Stimulated activated CD4-positive, alpha-beta T cell treated with anti-CD3 and anti-CD28 coated beads, Interleukin-1b, Interleukin-23, amount 100 ng/mL, for 1 hour (primary cell): ENCODE measurements at places on chromosomes 6 and 20.

DNA sequence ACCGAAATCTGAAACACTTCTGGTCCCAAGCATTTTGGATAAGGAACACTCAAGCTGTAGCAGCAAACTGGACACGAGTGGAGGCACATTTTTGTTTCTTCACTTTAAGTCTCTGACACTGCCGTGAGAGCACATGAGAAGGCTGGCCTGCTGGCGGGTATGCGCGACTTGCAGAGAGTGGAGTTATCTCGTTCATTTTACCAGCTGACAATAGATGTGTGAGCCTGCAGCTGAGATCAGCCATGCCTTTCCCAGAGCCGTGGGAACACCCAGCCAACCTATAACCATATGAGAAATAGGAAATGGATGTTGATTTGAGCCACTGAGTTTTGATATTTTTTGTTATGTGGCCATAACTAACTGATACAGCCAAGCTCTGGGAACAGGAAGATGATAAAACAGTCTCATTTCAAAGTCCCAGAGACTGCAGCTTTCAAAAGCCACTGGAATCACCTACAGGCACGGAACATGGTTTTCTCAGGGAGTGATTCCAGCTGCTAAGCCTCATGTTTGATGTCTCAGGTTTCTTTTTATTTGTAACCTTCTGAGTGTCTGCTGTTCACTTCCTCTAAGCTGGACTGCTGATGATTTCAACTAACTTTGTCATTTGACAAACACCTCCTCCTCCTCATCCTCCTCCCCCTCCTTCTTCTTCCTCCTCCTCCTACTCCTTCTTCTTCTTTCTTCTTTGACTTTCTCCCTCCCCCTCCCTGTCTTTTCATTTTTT, 28.6 kb upstream of the LAMP5 start:
- DNase-seq = no peak

GRCh38 chr6:125910527-125910926, 46.0 kb upstream of the HINT3 start:
- DNase-seq = no peak

GRCh38 chr6:6969761-6970223, 138.0 kb upstream of the RREB1 start:
- no peak for DNase-seq

DNA sequence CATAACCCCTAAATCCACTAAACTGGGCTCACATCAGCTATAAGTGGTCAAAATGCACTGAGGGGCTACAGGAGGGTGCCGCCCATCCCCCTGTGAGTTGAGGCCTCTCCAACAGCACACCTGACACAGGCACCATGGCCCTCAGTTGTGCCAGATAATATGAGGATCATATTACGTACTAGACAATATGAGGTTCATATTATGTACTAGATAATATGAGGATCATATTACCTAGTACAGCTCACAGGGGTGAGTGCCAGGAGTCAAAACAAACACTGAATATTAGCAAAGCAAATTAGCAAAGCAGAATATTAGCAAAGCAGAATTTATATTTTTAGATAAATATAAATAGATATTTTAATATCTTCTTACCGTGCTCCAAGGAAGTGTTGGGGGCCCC, 35.3 kb downstream of the CD24 start:
- no peak for DNase-seq

GRCh38 chr6:104123227-104123626, 736.5 kb downstream of the HACE1 start:
- no peak for DNase-seq

DNA sequence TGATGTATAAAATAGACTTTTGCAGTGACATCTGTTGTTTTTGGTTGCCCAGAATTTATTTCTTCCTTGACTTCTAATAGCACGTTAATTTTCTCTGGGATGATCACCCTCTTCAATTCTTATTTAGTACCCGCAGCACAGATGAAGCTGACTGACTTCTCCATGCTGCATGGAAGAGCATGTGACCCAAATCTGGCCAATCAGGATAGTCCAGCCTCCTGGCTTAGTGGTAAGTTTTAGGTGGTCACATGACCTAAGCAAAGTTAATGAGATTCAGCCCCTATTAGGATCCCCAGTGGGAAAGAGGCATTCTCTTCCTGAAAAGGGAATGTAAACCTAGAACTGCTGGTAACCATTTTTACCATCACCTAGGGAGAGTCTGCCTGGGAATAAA, 13.8 kb upstream of the SIRT5 start:
- no peak for DNase-seq

DNA sequence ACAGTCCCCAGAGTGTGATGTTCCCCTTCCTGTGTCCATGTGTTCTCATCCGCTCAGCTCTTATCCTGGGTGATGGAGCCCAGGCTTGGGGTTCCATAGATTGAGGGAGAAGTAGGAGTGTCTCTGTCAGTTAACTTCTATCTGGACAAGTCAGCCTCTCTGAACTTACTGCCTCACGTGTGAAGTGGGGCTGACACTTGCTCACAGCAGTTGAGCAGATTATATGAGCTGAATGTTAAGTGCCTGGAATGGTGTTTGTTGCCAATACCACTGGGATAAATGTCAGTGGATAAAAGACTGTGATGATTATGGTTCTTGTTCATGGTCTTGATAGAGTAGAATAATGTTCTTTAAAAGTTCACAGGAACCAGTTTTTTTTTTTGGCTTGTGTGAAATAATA, 17.1 kb upstream of the EFCAB8 start:
- DNase-seq = no peak

- no peak for DNase-seq
Measured at GRCh38 chr6:157462956-157463742, 82.2 kb downstream of the ZDHHC14 start.

DNA sequence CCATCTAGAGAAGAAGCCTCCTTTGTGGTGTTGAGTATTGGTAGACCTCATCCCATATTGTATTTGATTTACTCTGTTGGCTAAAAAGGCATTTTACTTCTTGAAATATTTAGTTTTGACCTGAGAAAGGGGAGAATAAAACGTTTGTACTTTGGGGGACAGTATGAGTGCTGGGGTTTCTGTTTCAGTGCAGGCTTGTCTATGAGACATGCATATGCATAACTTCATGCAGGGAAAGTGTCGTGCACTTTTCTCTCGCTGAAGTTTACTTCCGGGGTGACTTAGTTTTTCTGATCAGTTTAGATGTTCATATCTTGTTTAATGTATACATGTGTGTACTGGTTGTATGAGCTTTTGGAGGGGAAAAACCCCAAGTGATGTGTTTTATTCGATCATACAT, 59.5 kb downstream of the UTRN start:
- no peak for DNase-seq

DNA sequence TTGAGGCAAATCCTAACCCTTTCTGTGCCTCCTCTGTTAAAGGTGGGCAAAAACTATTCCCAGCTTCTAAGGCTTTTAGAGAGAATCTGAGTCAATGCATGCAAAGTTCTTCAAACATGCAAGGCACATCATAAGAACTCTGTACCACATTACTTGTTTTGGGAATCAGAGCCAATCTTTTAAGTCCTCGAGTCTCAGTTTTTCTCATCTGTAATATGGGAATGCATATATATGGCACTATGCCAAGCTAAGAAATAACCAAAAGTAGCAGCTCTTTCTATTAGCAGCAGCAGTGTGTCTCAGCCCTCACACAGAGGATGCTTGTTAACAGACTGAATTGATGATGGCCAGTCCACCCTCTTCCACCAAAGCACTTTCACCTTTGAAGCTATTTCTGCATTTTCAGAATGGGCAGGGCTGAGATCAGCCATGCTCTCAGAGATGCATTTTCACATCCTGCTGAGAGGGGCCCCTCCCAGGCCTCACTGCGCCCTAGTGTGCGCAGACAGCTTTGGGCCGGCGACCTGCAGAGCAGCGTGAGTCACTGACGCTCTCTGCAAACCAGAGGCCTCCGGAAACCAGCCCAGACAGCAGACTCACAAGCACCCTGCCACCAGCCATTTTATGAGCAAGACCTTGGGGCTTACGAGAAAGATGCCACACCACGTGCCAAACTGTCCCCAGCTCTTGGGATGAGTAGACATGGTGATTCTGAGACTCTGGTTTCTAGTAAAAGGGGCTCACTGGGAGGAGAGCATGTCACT, 138.0 kb downstream of the NFATC2 start:
- DNase-seq = peak; percentile 41

DNA sequence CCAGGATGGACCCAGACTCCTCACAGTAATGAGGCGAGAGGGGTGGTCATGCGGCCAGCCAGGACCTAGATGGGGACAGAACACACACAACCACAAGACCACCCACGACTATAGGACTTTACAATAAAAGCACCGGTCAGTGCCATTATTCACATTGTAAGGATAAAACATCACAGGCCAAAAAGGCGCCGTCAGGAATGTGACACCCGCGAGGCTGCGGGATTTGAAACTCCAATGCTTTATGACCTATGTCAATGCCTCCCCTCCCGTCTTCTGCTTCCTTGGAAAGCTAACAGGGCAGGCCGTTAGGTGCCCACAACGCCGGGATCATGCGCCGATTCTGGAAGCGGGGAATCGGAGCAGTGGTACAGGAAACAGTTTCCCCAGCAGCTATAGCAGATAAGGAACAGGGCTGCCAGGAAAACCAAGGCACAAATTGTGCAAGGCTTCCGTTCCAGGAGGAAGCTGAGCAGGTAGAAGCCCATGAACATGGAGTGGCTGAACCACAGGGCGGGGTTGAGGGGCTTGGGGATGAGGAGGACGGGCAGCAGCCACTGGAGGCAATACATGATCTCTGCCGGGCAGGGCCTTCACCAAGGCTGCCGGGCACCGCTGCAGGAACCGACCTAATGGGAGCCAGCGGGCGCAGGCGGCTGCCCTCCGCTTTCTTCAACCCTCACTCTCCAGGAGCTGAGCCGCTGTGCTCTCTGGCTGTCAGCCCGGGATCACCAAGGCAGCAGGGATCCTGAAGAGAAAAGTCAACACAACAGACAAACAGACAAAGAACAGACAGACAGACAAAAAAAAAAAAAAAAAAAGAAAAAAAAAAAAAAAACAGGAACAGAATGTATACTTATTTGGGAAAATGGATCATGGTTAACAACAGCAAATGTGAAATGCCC, 2.2 kb upstream of the NNAT start:
- no peak for DNase-seq

GRCh38 chr6:122778985-122779661, 393 bp upstream of the FABP7 start:
- no peak for DNase-seq

DNA sequence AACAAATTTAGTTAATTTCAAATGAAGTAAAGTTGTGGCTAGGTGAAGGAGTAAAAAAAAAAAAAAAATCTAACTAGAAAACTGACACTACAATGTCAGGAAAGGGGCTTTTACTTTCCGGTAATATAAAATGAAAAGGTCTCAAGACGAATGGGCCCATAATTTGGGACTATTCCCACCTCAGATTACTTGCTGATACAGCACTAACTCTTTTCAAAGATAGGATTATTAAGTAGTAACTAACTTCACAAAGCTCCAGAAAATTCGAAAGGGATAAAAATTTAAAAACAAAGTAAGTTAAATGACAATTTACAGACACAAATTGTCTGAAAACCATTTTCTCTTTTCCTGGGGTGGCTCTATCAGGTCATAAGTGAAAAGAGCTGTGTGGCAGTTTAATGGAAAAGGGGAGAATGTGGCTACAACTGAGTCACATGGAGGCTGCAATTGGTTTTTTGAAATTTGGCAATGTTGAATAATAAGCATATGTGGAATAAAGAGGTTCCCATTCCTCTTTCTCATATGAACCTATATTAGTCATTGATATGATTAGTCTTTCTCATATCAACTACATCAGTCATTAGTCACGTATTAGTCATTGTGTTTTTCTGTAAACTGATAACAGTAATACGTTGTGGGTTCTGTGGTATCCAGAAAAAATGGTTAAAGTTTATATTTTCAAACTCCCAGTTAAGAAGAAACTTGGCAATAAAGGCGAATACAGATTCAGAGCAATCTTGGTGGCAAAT, 78.0 kb downstream of the RWDD2A start:
- no peak for DNase-seq

- no peak for DNase-seq
Measured at GRCh38 chr6:34177181-34177591, 31.3 kb upstream of the GRM4 start.

- no peak for DNase-seq
Measured at GRCh38 chr20:59591061-59591460, 13.3 kb upstream of the PHACTR3 start.

DNA sequence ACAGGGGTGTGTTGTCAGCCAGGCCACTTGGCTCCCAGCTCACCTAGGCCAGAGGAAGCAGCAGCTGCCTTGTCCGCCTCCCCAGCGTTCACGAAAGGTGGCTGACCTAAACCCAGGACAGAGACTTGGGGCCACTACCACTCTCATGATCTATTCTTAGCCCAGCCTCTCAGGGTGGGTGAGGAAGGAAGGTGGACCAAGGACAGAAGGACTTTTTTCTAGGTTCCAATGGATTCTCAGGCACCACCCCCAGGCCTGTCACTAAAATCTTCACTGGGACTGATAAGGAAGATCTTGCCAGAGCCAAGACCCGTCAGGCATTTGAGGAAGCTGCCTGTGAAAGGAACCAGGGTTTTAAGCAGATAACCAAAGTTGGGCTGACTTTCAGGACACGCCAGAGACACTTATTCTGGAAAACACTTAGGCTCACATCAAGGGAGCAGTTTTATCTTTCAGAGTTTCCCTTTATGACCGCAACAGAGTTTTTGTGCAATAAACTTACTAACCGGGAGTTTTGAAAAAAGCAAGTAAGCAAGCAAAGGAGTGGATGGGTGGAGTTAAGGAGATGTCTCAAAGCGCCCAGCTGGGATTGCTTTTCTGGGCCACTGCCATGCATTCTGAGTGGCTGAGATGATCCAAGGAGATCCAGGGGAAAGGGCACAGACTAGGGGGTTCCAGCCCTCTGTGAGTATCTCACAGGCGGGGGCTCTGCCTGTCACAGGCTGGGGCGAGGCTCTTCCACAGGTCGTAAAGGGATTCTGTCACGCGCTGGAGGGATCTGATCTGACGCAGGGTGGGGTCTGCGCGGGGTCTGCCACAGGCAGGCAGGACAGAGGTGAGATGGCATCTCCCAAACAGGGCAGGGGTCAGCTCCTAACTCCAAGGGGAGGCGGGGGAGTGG, 989 bp downstream of the FITM2 start:
- DNase-seq = no peak

DNA sequence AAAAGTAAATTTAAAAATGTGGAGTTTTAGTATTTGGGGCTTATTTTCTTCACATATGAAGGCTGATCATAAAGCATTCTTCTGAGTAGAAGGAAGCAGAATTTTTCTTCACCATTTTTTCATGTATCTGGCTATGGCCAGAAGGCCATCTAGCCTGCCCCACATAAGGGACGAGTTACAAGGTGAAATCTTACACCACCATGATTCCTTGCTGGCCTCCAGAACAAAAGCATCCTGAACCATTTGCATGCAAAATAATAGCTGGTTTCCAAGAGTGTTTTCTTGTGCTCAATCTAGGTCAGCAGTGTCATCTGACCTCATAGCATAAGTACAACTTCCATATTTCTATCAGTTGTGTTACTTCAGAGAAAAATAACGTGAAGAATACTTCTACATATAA, 93.1 kb downstream of the BMP5 start:
- no peak for DNase-seq

- no peak for DNase-seq
Measured at GRCh38 chr20:58700823-58701222, 8.2 kb downstream of the NPEPL1 start.
